ENCODE measurements at places on chromosomes 2 and 18.
A peak's percentile ranks its signal among the peaks of the same experiment; 100 is the strongest.

- peak; percentile 67 for DNase-seq
These were observed 86.6 kb downstream of the DTNB start for GRCh38 chr2:25586726-25587144.

DNA sequence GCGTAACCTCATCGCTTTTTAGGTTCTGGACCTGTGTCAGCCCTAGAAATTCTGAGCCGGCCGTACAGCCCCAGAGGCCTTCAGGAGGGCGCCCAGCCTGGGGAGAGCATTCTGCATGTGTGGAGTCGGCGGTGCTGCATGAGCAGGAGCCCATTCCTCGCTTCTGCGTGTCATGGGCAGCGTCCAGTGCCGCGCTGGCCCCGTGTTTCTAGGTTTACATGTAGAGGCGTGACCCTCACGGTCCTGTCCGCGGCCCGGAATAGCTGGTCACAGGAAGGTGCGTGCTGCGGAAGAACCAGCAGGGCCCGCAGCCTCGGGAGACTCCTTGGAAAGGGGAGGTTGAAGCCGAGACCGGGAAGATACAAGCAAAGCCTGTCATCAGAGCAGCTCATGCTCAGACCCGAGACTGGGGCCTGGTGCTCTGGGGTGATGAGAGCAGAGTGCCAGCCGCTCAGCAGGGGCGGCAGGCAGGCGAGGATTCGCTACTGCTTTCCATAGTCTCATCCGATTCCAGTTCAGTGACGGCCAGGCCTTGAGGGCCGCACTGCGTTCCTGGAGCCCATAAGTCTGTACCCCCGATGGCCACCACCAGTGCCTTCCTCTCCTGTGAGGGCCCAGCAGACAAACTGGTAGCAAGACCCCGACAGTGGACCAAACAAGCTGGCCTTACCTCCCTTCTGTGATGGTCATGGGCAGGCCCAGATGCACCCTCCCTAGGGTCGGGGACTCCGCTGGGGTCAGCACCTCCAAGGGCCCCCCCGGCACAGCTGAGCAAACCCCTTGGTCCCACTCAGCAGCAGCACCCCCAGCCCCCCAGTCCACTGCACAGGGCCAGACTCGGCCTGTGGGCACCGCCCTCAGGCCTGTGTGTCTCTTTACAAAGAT, 15.6 kb upstream of the NFATC1 start:
- DNase-seq = no peak

GRCh38 chr18:35514752-35515459, 17.1 kb upstream of the INO80C start:
- DNase-seq = no peak

GRCh38 chr18:22020867-22021370, 148.5 kb upstream of the GATA6 start:
- no peak for DNase-seq

- no peak for DNase-seq
These were observed 148.5 kb downstream of the TXNL1 start for GRCh38 chr18:56489893-56490292.

DNA sequence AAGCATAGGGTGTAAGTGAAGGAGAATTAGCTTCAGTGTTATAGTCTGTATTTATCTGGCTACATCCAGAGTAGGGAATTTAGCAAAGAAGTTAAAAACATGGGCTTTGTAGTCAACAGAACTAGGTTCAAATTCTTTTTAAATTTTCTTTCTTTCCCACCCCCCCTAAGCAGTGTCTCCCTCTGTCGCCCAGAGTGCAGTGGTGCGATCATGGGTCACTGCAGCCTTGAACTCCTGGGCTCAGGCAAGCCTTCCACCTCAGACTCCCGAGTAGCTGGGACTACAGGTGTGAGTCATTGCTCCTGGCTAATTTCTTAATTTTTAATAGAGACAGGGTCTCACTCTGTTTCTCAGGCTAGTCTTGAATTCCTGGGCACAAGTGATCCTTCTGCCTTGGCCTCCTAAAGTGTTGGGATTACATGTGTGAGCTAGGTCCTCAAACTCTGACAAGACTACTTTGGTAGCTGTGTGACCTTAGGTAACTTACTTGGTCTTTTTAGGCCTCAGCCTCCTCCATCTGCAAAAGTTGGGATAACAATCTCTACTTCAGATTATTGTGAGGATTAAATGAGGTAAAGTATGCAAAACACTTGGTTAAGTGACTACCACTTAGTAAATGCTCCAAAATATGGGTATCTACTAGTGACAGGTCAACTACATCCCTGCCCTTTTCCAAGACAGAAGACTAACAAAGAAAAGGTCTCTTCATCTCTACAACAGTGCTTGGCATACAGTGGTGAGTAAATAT, 17.8 kb downstream of the DOK1 start:
- no peak for DNase-seq

DNA sequence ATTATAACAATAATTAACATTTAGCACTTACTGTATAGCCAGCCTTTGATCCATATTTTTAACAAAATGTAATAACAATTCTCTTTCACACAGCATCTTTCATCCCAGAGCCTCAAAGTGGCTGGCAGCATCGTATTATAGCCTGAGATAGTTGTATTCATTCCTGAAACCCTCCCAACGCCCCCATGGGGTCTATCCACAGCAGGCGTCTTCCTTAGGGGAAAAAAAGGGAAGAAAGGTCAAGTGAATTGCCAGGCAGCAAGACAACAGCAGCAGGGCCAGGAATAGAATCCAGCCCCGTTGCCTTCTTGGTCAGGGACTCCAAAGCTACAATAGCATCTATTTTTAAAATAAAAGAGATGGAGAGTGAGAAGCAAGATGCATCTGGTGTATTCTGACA, 424.4 kb upstream of the ID2 start:
- no peak for DNase-seq

DNA sequence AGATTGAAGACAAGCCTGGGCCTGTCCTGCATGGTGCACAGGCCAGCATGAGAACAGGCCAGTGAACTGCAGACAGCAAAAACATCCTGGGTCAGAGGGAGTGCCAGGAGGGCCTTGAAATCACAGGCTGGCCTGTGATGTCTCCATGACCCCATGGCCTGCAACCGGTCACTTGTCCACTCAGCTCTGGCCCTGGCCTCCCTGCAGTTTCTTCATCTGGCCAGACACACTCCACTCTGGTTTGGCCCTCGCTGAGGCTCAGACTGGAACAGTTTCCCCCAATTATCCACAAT, 12.6 kb downstream of the CYRIA start:
- DNase-seq = no peak

GRCh38 chr2:38176619-38177021, 100.7 kb upstream of the CYP1B1 start:
- no peak for DNase-seq

- no peak for DNase-seq
These were observed 233.2 kb downstream of the ACKR3 start for GRCh38 chr2:236802862-236803261.

DNA sequence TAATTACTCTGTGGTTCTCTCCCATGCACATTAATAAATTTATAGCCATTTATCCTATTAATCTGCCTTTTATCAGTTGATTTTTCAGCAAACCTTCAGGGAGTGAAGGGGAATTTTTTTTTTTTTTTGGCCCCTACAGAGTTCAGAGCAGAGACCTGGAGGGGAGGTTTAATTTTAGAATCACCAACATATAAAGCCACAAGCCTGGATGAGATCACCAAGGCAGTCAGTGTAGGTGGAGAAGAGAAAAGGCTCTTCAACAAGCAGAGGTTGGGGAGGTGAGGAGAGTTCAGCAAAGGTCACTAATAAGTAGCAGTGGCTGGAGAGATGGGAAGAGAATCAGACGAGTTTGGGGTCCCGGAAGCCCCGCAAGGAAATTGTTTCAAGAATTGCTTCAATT, 48.4 kb upstream of the SPTBN1 start:
- no peak for DNase-seq

- DNase-seq = no peak
These were observed 38.0 kb upstream of the EPAS1 start for GRCh38 chr2:46258937-46259776.

DNA sequence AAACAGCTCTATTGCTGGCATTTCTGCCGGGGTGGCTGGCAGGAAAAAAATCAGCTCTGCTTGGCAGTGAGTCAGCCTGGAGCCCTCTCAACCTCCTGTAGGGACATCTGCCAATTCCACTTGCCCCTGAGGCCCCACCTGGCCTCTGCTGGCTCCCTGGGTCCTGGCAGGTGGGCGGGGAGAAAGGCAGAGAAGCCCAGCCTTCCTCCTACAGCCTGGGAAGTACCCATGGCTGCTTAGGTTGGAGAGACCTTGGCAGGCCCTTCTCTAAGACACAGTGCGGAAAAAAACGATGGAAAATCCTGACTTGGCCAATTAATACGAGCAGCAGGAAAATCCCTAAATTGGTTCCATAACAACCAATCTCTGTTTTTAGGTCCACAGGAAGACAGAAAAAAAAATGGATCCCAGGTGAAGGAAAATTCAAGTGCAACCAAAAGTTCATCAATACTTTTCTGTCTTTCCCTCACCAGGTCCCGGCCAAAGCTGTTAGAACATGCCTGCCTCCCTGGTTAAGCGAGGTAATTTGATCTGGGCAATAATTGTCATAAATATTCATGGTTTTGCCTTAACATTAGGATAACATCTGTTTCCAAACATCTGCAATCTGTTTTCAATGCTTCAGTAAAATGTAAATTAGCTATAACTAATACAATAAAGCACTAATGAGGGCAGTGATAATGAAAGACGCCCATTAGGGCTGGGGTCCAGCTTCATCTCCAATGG, 245.9 kb downstream of the TFCP2L1 start:
- DNase-seq = no peak

DNA sequence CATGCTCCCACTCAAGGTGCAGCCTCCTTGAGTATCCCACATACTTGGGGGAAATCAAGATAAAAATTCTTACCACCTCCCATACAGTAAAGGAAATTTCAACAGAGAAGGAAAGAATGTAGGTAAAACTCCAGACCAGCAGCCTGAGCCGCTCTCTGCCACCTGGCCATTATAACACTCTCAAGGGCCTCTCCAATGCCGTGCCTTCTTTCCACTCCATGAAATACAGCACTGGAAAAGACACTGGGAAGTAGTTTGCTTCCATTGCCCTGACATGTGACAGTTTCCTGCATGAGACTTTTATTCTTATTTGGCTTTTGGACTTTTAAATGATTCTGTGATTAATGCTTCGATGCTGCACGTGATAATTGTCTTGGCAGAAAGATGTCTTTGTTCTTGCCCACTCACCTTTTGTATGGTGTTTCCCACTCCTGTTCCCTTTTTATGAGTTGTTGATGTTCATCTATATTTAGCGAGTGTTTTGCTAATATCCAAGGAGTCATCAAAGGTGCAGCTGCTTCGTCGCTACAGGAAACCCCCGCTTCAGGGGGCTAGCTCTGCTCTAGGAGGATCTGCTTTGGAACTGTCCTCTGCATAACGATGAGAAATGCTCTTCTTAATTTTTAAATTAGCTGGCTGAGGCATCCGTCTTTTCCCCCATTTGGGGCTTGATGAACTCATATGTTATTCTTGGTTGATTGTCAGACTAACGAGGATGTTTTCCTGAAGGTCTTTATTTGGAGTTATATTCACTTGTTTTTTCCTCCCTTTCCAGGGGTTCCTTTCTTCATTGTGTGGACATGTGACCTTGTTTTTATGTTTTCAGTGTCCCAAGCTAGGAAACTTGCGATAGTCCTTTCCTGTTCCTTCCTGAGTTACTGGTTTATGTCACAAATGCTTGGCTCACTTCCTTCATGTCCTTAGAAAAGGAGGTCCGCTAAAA, 179.4 kb downstream of the TXNL1 start:
- no peak for DNase-seq

Measured in GM10248 (cell line).